NCI-H446 treated with DMSO at 0.1 percent for 48 hours (cell line): ENCODE measurements at places on chromosomes 7 and 10.

- DNase-seq = no peak
Observed at GRCh38 chr10:13847201-13847631, 260.5 kb downstream of the PRPF18 start.

DNA sequence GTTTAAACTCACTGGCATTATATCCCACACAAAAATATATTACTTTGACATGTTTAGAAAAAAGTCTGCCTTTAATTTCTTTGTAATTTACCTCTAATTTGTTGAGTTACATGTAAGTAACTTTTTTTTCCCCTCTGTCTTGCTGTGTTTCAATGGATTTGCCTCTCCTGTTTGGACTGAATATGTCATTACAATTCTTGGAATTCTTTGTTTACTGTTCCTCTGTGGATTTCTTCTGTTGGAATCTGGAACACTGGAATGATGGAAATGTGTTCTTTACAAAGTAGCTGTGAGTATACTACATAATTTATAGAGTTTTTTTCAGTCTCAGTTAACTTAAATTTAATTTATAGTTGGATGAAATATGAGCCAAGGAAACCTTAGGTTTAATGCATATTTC lies 30.4 kb downstream of the SEPTIN7 start:
- DNase-seq = no peak

DNA sequence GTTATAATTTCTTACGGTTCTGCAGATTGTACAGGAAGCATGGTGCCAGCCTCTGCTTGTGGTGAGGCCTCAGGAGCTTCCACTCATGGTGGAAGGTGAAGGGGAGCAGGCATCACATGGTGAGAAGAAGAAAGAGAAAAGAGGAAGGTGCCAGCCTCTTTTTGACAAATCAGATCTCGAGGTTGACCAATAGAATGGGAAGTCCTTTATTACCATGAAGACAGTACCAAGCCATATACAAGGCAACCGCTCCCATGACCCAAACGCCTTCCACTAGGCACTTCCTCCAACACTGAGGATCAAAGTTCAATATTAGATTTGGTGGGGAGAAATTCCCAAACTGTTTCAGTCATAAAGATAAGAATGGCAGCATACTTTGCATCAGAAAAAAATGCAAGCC lies 502.8 kb downstream of the GLRX3 start:
- no peak for DNase-seq

DNA sequence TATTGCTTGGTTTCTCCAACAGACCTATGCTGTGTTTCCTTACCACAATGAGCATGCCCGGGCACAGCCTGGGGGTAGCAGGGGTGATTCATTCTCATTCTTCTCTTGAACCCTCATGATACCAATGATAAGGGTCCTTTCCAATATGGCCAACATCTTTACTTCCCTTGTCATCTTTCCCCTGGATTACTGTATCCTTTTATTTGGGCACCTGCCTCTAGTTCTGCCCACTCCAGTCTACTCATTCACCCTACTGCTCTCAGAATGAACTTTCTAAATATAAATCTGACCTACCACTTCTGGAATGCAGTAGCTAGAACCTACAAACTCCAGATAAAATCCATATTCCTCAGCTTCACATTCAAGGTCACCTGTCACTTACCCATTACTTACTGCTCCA lies 26.4 kb upstream of the ITPRID1 start:
- DNase-seq = no peak

DNA sequence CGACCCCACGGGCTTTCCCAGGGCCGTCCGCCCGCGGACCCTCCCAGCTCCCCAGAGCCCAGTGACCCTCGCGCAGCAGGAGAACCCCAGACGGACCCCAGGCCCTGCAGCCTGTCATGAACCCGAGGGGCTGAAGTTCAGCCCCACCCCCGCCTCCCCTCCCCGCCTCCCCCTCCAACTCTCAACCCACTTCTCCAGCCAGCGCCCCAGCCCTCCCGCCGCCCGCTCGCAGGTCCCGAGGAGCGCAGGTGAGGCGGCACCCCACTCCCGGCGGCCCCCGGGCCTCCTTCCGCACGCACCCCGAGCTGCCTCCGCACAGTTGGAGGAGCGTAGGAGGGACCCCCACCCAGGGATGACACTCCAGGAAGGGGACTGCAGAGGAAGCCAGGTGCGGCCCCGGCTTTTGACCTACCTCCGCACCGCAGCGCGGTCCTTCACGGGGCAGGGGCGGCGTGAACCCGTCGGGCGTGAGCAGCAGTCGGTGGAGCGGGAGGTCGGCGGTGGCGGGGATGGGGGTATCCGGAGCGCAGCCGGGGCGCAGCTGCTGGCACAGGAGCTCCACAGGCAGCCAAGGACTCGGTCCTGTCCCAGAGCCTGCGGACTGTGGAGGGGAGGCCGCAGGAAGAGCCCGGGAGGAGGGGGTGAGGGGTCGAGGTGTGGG lies at the start of gene TMEM176A:
TMEM176A (plus strand) TSS at position 189 of the 661 bp plus-strand sequence. CDS start 782 bp downstream, outside the sequence.
- DNase-seq = no peak

DNA sequence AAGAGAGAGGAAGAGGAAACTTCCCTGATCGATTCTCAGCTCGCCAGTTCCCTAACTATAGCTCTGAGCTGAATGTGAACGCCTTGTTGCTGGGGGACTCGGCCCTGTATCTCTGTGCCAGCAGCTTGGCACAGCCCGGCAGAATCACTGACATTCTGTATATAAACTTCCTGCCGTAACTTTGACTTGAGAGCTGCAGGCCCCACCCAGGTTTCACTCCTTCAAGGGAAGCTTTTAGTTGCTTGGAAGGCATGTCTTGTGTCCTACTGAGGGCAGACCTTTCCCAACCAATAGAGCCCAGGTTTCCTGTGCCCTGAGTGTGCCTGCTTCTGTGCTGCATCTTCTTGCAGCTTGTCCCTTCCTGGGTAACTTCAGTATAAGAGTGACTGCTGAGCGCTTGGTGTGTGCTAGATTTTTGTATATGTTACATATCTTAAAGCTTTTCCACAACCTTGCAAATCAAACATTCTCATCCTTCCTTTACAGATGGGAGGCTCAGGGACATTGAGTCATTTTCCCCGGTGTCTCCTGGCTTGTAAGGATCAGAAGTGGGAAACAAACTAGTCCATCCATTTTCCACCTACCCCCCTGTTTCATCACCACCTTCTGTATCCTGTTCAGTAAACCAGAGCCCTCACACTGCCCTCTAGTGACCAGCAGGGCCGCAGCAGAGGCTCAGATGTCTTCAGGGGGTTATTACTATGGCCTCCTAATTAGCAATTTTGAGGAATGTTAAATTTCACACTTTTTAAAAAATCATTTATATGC lies 225.2 kb upstream of the PRSS58 start:
- DNase-seq = no peak

DNA sequence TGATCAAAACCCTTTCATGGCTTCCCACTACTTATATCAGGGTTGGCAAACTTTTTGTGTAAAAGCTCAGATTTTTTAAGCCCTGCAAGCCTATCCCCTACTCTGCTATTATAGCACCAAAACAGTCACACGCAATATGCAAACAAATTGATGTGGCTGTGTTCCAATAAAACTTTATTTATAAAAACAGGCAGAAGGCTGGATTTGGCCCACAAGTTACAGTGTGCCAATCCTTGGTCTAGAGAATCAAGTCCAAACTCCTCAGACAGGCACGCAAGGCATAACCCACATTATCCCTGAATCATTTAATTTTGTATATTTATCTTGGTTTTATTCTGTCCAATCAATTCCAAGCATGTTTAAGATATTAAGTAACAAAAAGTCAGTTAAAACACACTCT lies 71.9 kb downstream of the SGMS1 start:
- no peak for DNase-seq

DNA sequence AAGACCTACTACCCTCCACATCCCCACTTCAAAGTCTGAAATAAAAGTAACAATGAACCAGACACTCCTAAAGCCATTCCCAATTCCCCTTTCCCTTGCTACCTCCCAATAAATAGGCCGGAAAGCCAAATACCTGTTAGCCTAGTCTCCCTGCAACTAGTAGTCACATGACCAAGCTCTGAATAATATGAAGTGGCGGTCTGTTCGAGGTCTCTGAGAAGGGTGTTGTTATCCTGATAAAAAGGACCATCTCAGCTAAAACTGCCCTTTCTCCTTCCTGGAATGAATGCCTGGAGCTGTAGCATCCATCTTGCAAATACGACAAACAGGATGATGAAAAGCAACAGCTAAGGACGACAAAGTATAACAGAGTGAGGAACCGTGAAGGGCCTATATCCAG lies 6.0 kb downstream of the KIF5B start:
- no peak for DNase-seq

DNA sequence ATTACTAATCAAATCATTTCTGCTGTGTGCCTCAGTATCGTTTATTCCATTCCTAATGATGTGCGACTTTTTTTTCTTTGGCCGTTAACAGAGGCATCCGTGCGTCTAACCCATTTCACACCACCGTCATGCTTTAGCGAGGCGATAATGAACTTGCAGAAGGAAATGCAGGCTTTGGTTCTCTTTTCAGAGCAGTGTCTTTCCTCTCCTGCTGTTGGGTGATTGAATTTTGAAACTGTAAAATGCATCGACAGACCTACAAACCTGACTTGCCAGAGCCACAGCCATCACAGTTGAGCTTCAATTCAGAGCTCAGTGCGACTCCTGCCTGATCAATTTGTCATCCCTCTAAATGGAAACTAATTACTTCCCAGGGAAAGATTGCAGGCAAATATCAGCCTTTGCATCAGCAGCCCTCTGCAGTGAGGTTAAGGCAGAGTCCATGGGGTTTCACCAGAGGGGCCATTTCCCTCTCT lies 486.0 kb upstream of the GALNT17 start:
- DNase-seq = no peak

DNA sequence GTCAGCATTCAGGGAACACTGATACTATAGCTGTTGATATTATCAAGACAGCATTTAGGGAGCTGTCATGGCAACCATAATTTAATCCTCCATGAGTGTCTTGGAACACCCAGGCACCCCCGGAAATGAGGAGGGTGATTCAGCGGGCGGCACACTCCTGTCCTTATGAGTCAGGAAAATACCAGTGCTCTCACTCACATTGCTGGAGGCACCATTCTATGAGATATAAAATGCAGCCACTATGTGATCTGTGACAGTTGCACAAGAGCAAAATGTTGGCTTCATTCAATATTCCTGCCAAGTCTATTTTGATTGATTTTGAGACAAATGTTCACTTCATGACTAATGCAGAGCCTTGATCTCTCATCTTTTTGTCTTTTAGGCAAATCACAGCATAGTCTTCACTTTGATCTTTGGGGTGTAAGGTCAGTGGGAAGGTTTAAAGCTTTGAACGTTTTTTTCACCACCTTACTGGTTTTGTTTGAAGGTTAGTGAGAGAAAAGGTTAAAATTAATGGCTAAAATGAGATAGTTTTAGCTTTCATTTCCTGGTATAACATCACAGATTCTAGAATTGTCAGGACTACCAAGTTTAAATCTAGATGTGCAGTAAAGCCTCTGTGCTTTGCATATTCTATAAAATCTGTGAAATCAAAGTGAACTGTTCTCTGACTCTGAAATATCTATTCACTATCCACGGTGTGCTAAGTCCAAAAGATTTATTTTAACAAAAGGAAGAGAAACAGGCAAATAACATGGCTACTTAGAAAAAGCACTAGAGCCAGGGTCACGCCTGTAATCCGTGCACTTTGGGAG lies 12.4 kb upstream of the ARHGAP12 start:
- DNase-seq = peak; percentile 54

GRCh38 chr7:43647339-43647672 lies 64.4 kb downstream of the STK17A start:
- DNase-seq = no peak

- DNase-seq = no peak
Observed at GRCh38 chr7:133479456-133480065, 226.7 kb downstream of the EXOC4 start.

DNA sequence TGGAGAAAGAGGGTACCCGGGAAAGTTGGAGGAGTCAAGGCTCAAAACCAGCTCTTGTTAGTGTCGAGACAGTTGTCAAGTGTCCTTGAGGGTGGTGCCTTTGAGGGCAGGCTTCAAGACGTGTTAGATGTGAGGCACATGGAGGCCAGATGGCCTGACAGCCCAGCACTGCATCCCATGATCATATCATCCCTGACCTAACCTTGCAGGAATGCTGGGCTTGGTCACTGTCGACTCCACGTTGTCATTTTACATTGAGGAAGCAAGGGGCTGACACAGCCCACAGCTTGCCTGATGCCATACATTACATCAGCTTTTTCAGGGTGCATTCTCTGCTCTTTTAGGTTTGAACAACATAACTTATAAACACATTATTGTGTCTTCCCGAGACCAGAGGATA lies 114.1 kb downstream of the ABCA13 start:
- no peak for DNase-seq

- DNase-seq = no peak
Observed at GRCh38 chr7:130872756-130873448, 138.9 kb upstream of the KLF14 start.

DNA sequence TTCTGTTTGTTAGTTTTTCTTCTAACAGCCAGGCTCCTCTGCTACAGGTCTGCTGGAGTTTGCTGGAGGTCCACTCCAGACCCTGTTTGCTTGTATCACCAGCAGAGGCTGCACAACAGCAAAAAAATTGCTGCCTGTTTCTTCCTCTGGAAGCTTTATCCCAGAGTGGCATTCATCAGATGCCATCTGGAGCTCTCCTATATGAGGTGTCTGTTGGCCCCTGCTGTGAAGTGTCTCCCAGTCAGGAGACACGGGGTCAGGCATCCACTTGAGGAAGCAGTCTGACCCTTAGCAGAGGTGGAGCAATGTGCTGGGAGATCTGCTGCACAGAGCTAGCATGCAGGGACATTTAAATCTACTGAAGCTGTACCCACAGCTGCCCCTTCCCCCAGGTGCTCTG lies 26.7 kb upstream of the CROT start:
- DNase-seq = no peak

- DNase-seq = no peak
Observed at GRCh38 chr10:132689721-132690360, 96.1 kb downstream of the NKX6-2 start.

- no peak for DNase-seq
Observed at GRCh38 chr7:158296798-158297104, 290.9 kb downstream of the PTPRN2 start.

GRCh38 chr7:92691578-92691977 lies 101.4 kb upstream of the FAM133B start:
- peak; percentile 54 for DNase-seq

- DNase-seq = no peak
Observed at GRCh38 chr10:103822800-103823199, 32.6 kb downstream of the SH3PXD2A start.

GRCh38 chr7:102004848-102005247 lies 187.4 kb downstream of the CUX1 start:
- DNase-seq = no peak

DNA sequence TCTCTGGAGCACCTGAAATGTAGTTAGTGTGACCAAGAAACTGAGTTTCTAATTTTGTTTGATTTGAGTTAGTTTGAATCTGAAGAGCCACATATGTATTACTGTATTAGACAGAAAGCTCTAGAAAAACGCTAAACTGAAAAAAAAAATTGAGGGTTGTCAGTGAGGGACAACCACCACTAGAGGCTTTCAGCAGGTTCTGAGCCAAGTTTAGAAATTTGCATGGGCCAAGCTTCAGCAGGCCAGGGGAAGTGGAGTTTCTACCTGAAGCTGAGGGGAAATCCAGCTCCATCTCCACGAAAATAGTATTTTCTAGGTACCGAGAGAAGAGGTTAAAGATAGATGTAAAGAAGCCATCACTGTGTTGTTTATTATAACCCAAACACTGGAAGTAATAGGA lies 77.9 kb upstream of the PLXNA4 start:
- DNase-seq = no peak

GRCh38 chr7:74418538-74418937 lies 35.2 kb upstream of the GTF2IRD1 start:
- no peak for DNase-seq
